ENCODE measurements at places on chromosomes 1 and 21.

DNA sequence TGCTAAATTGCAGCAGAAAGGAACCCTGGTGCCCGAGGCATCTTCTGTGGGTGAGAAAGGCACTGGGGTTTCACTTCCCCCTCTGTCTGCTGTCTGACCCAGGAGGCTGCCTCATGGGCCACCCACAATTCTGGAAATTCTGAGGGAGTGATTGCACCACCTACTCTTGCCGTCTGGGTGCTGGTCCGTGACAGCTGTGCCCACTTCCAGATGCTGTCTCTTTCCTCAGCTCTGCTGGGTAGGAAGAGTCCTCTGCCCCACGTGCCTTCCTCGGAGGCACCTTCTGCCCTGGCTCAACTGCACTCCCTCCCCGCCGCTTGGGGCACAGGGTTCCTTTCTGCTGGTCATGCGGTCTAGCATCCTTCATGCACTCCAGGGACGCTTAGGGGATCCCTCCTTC lies 96.3 kb downstream of the ARHGEF10L start:
- no peak for DNase-seq

- no peak for DNase-seq
Observed at GRCh38 chr1:238606896-238607295, 716.2 kb upstream of the ZP4 start.

DNA sequence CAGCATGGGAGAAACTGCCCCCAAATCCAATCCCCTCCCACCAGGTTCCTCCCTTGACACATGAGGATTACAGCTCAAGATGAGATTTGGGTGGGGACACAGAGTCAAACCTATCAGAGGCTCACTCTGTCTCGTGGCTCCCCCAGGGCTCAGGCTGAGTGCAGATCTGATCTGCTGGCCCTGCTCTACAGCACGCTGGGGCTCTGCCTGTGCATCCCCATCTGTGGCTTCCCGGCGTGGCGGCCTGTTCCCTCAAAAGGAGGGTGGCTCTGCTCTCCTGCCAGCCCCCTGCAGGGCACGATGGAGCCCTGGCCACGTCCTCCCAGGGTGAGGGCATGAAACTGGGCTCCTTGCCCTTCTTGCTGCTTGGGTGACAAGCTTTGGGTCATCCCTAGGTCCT lies 19.8 kb upstream of the SMYD3 start:
- no peak for DNase-seq

DNA sequence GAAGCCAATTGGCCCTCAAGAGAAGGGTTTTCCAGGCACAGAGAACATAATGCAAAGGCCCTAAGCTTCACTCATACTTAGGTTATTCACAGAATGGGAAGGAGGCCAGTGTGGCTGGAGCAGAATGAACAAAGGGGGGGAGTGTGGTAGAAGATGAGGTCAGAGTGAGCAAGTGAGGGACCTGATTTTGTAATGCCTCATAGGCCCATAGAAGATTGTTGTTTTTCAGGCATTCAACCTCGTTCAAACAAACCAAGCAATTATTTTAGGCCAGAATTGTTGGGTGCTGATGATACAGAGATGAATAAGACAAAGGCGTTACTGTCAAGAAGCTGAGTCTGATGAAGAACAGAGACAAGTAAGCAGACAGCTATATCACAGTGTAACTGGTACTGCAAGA lies 54.5 kb upstream of the RAP1A start:
- no peak for DNase-seq

DNA sequence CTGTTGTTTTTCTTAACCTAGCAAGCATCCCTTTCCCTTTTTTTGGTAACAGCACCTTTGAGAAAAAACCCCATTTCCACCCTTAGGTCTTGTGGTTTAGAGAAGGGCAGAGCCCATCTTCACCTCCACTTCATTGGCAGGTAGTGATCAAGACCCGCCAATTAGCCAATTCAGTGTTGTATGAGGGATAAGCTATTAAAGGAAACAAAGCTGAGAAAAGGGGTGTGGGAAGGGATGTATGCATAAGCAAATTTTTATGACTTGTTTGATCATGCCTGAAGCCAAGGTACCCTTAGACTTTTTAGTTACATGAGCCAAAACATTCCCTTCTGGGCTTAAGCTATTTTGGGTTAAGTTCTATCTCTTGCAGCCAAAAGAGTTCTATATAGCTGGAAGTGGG lies 3.6 kb upstream of the ZNF697 start:
- no peak for DNase-seq

All from stimulated activated CD4-positive, alpha-beta T cell treated with anti-CD3 and anti-CD28 coated beads, Interleukin-1b, Interleukin-23, amount 100 ng/mL, for 1 hour (primary cell).